ENCODE measurements at places on chromosomes 13 and 19.

GRCh38 chr13:23673867-23674605 lies 103.8 kb downstream of the TNFRSF19 start:
- DNase-seq = peak; percentile 46

DNA sequence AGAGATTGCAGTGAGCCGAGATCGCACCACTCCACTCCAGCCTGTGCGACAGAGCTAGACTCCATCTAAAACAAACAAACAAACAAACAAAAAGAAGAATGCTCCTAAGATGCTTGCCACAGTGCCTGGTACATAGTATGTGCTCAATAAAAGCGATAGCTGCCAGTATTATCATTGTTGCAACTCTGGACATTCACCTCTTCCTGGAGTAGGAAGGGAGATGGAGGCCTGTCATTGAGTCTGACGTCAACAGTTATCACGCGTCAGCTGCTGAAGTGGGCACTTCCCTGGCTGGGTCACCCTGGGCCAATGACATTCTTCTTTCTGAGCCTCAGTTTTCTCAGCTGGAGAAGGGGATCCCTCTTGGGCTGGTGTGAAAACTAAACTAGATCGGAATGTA lies 4.2 kb upstream of the PLAUR start:
- no peak for DNase-seq

DNA sequence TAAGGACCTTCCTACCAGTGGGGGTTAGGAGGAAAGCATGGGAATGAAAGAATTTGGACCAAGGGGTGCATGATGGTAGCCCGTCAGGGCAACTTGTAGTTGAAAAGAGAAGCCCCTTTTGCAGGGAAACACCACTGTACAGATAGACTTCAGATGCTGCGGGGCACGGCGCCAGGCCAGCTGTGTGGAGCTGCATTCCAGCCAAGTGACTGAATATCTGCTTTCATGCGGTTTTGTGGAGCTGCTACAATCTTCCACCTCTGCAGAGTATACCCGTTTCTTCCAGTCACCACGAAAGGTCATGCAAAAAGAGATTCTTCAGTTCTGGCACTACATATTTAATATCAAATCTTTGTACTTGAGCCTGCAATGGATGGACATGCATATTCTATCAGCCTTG lies 104.7 kb downstream of the RGCC start:
- DNase-seq = peak; percentile 88

GRCh38 chr19:6048348-6048747 lies 62.0 kb downstream of the RFX2 start:
- no peak for DNase-seq

- peak; percentile 37 for DNase-seq
These were observed 224.8 kb downstream of the NHLRC3 start for GRCh38 chr13:39263033-39263432.

GRCh38 chr13:96687191-96687590 lies 307.1 kb downstream of the OXGR1 start:
- no peak for DNase-seq

DNA sequence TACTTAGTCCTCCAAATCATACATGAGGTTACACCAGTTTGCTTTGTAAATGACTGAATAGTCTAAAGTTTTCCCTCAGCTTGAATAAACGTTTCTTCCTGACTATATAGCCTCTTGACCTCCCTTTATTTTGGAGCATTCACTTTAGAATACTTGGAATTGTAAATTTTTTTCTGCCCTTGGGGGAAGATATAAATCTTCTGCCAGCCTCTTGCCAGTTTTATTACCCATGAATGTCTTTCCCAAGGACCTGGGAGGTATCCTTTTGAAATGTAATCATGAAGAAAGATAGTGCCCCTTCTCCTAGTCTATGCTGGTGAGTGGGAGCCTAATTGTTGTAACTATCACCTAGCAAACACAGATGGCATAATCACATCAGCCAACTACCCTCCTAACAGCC lies 2033.9 kb upstream of the PCDH20 start:
- DNase-seq = no peak

- peak; percentile 19 for DNase-seq
These were observed 52.2 kb upstream of the CYP4F8 start for GRCh38 chr19:15562861-15563260.

DNA sequence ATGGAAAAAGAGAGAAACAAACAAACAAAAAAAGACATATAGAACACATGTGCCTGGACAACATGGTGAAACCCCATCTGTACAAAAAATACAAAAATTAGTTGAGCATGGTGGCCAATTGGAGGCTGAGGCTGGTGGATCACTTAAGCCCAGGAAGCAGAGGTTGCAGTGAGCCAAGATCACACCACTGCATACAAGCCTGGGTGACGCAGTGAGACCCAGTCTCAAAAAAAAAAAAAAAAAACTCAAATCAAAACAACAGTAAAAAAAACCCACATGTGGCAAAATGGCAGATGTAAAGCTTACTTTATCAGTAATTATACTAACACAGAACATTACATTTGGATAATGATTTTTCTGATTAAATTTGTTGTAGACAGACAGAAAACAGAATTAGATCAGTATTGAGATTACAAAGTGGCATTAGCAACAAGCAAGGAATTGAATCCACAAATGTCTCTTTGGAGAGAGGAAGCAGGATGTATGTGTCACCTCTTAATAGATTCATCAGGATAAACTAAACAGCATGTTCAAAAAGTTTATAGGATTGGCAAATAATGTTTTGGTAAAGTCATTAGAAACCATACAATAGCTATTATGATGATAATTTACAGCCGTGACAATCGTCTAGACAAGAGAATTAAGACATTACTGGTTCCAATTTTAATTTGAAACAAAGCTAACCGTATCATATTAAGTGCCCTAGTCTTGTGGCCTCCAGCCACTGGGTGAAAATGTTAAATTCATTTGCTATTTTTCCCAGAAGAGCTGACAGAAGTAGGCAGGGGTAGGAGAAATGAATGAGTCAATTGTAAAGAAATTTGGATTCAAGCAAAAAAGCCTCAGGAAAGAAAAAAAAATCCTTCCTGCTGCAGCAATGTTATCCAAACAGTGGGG lies 206.0 kb downstream of the FGF14 start:
- no peak for DNase-seq

DNA sequence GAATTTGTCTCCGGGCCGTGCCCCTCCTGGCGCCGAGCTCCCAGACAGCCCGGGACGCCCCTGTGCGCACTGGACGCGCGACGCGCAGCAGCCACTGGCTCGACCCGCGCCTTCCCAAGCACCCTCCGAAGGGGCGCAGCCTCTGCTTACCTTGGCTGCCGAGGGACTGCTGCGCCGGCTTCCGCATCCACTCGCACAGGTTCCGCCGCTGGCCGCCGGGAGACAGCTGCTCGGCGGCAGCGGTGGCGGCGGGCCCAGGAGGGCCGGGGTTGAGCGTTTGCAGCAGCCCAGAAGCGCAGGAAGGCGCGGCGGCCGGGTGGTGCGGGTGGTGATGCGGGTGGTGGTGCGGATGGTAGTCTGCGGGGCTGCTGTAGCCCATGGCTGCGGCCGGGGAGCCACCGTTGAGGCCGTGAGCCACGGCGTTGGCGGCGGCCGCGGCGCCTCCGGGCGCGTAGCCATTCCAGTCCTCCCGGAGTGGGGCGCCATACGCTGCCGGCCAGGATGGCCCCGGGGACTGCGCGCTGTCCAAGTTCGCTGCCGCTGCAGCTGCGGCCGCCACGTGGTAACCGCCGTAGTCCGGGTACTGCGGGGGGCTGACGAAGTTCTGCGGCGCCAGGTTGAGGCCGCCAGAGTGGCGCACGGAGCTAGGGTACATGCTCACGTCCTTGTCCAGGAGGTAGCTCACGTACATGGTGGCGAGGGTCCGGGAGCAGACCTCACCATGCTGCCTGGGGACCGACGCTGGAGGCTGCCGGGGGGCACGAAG lies 616 bp downstream of the CDX2 start:
- no peak for DNase-seq

DNA sequence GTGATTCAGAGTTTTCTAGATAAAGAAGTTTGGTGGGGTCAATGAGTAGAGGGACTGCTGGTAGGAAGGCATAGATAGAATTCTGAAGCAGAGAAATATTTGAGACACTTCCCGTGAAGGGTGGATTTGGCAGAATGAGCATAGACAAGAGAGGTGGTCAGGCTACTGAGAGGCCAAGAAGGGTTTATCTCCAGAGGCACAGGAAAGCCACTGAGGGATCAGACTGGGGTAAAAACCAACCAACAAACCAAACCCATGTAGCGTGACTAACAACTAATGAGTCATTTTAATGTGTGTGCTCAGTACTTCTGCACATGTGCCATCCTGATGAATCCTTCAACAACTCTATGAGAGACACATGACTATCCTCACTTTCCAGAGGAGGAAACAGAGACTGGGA lies 60.0 kb upstream of the SERP2 start:
- peak; percentile 95 for DNase-seq

- DNase-seq = no peak
These were observed 857 bp downstream of the IER2 start for GRCh38 chr19:13150931-13151604.

- DNase-seq = no peak
These were observed 609.8 kb upstream of the KLF12 start for GRCh38 chr13:74743992-74744391.

- DNase-seq = peak; percentile 95
These were observed 303.4 kb downstream of the SPRY2 start for GRCh38 chr13:80037505-80037888.

DNA sequence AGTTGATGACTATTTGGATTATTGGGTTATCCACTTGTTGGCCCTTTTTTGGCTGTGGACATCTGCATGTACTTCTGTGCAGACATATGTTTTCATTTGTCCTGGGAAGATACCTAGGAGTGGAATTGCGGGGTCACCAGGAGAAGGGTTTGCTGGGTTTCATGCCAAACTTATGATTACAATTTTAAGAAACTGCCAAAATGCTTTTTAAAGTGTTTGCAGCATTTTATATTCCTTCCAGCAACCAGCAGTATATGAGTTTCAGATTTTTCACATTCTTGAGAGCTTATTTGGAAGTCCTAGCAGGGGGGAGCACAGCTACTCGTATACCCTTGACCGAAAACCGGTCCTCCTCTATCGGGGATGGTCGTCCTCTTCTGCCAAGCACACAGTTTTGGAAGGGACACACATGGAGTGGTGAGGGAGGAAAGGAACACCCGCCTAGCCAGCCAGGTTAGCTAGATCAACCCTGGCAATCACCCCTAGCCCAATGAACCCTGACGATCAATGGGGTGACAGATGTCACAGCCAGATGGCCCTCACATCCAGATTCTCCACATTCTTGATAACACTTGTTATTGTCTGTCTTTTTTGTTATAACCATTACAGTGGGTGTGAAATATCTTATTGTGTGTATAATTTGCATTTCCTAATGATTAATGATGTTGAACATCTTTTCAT lies 26.7 kb upstream of the RNF113B start:
- DNase-seq = no peak

DNA sequence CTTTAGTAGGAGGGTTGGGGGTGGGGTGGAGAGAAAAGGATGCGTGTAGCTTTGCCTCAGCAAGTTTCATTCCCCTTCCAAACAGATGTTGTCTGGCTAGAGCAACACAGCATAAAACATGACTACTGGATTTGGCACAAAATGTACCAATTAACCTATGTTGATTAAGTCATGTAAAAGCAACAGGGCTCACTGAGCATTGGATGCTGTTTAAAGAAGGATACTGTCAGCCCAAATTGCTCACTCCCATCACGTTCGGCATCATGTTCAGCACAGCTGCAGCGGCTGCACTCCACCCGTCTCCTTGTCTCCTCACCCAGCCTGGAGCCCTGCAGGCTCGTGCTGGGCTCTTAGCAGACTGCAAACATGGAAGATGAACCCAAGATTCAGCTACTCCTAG lies 77.5 kb downstream of the DLEU7 start:
- DNase-seq = no peak

- DNase-seq = no peak
These were observed 7.6 kb upstream of the LMNB2 start for GRCh38 chr19:2464389-2464788.
